Activated CD4-positive, CD25-positive, alpha-beta regulatory T cell treated with anti-CD3 and anti-CD28 coated beads, Interleukin-2, amount 50 U/mL, for 72 hours (primary cell): ENCODE measurements at places on chromosomes 7 and 10.

GRCh38 chr7:94008537-94008936 lies 4.4 kb upstream of the BET1 start:
- DNase-seq: no peak

DNA sequence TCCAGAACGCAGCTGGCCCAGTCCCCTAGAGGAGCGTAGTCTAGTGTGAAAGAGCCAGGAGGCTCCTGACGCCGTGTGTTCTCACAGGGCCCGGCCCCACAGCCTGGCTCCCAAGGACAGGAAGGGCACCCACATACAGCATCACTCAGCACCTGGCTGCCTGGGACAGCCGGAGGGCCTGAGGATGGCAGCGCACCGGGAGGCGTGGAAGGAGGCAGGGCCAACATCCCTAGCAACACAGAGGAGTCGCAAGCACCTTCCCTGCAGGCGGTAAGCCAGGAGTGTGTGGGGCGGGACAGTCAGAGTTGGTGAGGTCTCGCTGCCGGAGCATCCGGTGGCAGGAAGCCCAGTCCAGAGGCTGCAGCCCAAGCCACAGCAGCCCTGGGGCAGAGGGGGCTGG lies 125.8 kb downstream of the MAD1L1 start:
- no peak for DNase-seq

- DNase-seq: no peak
Measured at GRCh38 chr10:6642876-6643275, 62.8 kb upstream of the PRKCQ start.

DNA sequence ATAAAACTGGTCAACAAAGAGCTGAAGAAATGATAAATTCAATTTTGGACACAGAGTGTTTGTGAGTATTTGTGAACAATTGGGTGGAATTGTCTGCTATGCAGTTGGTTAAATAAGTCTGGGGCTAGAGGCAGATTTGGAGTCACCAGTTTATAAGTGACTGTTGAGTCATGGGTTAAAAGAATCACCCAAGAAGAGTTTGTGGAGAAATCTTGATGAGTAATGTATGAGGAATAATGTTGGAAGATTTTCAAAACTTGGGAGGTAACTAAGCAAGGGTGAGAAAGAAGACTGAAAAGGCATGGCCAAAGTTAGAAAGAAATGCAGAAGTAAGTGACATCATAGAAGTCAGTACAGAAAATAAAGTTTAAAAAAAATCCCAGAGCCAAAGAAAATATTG lies 750.7 kb downstream of the MAGI2 start:
- DNase-seq: no peak

GRCh38 chr10:64098994-64099393 lies 577.8 kb downstream of the REEP3 start:
- DNase-seq: no peak

GRCh38 chr10:104622598-104623209 lies 18.4 kb upstream of the SORCS3 start:
- no peak for DNase-seq

DNA sequence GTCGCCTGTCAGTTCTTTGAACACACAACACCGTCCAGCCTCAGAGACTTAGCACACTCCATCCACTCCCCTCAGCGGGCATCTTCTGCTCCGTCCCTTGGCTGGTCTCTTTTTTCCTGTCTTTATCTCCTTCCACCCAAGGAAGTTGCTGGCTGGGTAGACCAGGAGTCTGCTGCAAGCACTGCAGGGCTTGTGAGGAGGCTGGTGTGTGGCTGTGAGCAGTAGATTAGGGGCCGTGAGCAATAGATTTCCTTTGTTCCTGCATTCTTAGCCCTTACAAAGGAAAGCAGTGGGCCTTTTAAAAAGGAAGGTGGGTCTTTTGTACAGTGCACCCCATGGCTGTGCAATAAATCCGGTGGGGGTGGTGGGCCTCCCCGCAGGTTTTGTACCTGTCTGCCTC lies 100.3 kb upstream of the BTBD16 start:
- no peak for DNase-seq

DNA sequence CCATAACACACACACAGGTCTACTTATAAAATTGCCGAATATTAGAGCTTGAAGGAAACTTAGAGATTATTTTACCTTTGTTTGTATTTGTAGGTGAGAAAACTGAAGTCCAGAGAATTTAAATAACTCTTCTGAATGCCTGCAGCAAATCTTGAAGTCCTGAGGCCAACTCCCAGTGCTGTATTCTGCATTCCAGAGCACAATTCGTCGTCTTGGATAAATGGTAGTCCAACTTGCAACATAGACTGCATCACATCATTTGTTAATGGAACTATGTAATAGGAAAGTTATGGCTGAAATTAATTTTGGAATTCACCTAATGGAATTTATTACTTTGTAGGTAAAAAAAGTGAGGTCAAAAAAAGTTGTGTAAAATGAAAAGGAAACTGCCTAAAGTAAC lies 37.3 kb upstream of the SEMA3D start:
- no peak for DNase-seq
